ENCODE measurements at places on chromosomes 4 and X.
A peak's percentile ranks its signal among the peaks of the same experiment; 100 is the strongest.

- no peak for DNase-seq
These were observed 109.4 kb downstream of the GPR143 start for GRCh38 chrX:9656277-9656676.

DNA sequence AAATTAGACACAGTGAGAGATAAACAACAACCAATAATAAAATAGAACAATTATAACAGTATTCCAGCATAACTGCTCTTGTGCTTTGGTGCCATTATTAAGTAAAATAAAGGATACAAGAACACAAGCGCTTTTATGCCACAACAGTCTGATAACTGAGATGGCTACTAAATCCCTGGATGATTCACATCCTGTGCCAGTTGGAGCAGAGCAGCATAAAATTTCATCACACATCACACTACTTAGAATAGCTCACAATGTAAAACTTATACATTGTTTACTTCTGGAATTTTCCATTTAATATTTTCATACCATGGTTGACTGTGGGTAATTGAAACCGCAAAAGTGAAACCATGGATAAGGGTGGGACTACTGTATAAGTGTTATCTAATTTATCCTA is 399.9 kb upstream of the CNKSR2 start:
- DNase-seq, result no peak

DNA sequence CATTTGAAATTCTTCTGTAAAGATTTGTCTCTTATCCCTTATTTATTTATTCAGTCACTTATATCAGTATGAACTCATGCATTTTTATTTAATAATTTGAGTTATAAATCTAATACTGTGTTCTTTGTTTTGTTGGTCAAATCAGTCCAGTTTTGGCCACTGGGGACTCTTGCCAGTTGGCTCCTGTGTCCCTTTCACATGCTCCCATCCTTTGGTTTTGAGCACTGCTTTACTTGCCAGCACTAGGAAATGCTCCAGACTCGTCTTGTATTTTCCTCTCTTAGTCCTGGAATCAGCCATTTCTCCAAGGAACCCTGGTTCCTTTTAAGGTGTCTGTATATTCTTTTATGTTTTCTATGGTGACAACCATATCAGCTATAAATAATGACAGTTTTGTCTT is 28.1 kb downstream of the KANTR start:
- DNase-seq, result no peak

GRCh38 chr4:186724864-186725468 is 1.3 kb upstream of the FAT1 start:
- no peak for DNase-seq

- DNase-seq, result no peak
These were observed 150.8 kb downstream of the STIM2 start for GRCh38 chr4:27011401-27011800.

DNA sequence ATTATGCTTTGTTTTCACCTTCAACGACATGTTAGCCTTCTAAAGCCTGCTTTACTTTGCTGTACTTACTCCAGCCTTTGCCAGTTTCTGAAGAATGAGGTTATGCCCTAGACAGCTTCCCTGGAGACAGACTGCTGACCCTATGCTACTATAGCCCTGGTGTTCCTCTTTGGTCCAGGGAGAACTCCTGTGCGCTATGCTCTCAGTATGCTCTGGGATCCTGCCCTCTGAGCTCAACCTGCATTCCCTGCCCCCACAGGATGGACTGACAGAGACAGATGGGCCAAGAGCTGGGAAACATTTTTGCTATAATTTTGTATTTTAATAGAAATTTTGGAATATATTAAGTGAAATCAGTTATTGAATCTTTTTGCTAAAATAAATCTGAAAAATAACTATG is 425.9 kb downstream of the TMA16 start:
- no peak for DNase-seq

- no peak for DNase-seq
These were observed 665.1 kb downstream of the RAPGEF2 start for GRCh38 chr4:159768016-159768415.

GRCh38 chrX:124902953-124903352 is 416.7 kb upstream of the TEX13C start:
- DNase-seq, result no peak

DNA sequence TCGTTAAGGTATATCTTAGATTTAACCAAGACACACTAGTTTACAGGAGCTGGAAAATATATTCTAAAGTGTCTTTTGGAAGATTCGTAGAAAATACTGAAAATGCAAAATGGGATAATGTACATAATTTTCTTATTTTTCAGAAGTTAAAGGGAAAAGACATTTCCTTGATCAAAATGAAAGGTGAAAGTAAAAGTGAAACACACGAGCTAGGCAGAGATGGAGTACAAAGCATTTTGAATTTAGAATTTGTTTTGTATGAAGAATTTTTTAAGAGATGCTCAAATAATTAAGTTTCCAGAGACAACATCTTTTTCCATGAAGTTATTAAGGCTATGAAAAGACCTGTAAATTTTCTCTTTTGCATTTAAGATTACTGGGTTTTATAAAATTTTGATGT is 2192.6 kb upstream of the AGA start:
- no peak for DNase-seq

GRCh38 chr4:22129454-22130029 is 181.0 kb upstream of the KCNIP4 start:
- DNase-seq, result peak; percentile 12

DNA sequence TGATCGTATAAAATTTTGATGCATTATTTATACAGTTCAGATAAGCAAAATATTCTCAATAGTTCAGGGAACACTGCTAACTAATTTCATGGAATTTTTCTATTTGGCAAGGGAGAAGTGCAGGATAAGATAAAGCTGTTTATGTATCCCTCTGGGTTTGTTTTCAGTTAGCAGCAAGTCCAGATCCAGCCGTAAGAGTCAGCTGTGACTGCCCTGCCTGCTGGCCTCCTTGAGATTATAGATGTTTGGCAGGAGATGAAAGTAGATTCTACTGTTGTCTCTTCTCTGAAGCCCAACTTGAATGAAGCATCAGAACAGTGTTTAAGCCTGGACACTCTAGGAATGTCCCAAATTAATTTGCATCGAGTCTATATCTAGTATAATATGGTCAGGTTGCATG is 29.5 kb downstream of the ANTXR2 start:
- no peak for DNase-seq

DNA sequence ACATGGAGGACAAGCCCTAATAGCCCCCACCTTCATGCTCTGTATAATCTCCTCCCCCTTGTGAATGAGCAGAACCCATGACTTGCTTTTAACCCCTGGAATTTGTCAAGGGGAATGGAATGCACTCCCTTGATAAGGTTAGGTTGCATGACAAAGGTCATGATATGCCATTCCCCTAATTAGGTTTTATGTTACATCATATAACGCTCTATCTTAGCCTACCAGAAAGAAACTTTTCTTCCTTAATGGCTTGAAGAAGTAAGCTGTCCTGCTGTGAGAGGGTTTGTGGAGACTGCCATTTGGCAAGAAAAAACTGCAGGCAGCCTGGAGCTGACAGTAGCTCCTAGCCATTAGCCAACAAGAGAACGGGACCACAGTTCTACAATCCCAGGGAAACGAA is 399.8 kb upstream of the MAD2L1 start:
- no peak for DNase-seq

- no peak for DNase-seq
These were observed 44.6 kb upstream of the LEF1 start for GRCh38 chr4:108213308-108213707.
